ENCODE measurements at places on chromosomes 12 and 14. TPM values are rescaled to one million over a fixed set of nuclear protein-coding genes. Genes with fewer than 3 reads are reported as not detected.

The NEUROD4 gene
- not detected for total RNA-seq

The OR6C2 gene
- total RNA-seq: not detected

The DNAJC22 gene
- total RNA-seq: 14.7 TPM

The SPATA7 gene
- 3.3 TPM for total RNA-seq

The KRT77 gene
- not detected for total RNA-seq

The ARHGEF25 gene
- 46.8 TPM for total RNA-seq

The RAD9B gene
- total RNA-seq: 0.24 TPM

The SOX5 gene
- 134 TPM for total RNA-seq

The VRTN gene
- total RNA-seq: not detected

The DAO gene
- total RNA-seq: not detected

The CLMN gene
- total RNA-seq: 14.7 TPM

The CLEC4C gene
- not detected for total RNA-seq

The TGFB3 gene
- 2.4 TPM for total RNA-seq

The LRP1-AS gene
- not detected for total RNA-seq

The TCL1B gene
- total RNA-seq: not detected

The PRKAB1 gene
- 23.9 TPM for total RNA-seq

The HOXC11 gene
- 4.2 TPM for total RNA-seq

The CCDC88C gene
- total RNA-seq: 1.0 TPM

The GPHN gene
- 14.8 TPM for total RNA-seq

The HOXC9 gene
- total RNA-seq: 11.2 TPM

The SLC6A15 gene
- 38.2 TPM for total RNA-seq

The CLEC4E gene
- not detected for total RNA-seq

The ARF6 gene
- 40.3 TPM for total RNA-seq

The CACNB3 gene
- 22.7 TPM for total RNA-seq

The CSRP2 gene
- total RNA-seq: 28.1 TPM

The EPS8 gene
- 63.3 TPM for total RNA-seq

The PCED1B gene
- 3.4 TPM for total RNA-seq

The TAS2R14 gene
- total RNA-seq: 2.2 TPM

The IFNG-AS1 gene
- not detected for total RNA-seq

The PMCH gene
- total RNA-seq: not detected

The CLEC1B gene
- not detected for total RNA-seq

The CARMIL3 gene
- 0.41 TPM for total RNA-seq

The TAS2R9 gene
- not detected for total RNA-seq

The CLEC2A gene
- not detected for total RNA-seq

The MANSC4 gene
- total RNA-seq: not detected
